Hematopoietic multipotent progenitor cell treated with erythropoietin and hydrocortisone succinate and interleukin-3 and kit ligand, for 8 days (in vitro differentiated cells): ENCODE measurements at places on chromosomes 1 and 21.

GRCh38 chr1:174242856-174243255, 83.5 kb downstream of the RABGAP1L start:
- no peak for DNase-seq

- DNase-seq, result peak; percentile 20
Observed at GRCh38 chr1:16614361-16615252, 1.2 kb upstream of the NBPF1 start.

DNA sequence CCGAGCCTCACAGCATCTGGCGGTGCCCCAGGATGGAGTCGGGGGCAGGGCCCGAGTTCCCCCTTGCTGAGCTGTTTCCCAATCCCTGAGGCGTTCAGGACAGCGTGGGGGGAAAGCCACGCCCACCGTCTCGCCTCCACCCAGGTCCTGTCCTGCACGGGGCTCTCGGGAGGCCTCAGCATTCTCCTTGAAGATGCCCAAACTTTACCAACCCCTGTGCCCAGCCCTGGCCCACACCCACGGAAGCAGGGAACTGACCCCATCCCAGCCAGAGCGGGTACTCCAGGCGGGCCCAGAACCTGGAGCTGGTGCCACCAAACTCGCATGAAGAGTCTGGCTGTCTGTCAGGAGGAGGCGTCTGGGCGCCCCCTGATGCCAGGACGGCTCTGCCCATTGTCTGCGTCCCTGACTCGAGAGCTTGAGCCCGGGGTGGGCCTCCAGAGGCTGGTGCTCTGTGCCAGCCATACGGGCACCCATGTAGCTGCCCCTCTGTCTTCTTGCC, 35.3 kb upstream of the POFUT2 start:
- DNase-seq, result no peak

GRCh38 chr21:45220071-45220481, 67.6 kb downstream of the POFUT2 start:
- no peak for DNase-seq

DNA sequence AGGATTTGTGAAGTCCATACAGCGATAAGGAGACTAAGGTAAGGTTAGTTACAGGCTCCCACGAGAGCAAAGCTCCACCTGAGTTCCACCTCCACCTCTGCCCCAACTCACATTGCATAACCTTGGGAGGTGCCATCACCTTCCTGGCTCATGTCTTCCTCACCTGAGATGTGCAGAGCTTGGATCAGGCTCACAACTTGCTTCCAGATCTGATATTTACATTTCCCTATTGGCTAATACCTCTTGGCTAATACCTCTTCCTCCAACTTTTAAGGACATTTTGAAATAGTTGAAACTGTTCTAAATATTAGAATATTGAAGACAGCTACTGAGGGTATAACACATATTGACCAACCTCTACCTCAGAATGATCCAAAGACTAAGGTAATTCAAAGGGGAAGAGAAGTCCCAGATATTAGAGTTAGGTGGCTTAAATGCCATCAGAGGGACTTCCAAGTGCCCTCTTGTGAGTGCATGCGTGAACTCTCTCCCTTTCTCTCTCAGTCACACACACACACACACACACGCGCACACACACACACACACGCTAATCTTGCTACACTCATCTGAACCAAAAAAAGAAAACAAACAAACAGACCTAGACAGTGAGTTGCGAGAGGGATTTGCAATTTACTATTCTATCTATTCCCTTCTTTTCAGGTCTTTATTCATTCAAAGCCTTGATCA, 134.3 kb downstream of the PLPP3 start:
- DNase-seq, result no peak

DNA sequence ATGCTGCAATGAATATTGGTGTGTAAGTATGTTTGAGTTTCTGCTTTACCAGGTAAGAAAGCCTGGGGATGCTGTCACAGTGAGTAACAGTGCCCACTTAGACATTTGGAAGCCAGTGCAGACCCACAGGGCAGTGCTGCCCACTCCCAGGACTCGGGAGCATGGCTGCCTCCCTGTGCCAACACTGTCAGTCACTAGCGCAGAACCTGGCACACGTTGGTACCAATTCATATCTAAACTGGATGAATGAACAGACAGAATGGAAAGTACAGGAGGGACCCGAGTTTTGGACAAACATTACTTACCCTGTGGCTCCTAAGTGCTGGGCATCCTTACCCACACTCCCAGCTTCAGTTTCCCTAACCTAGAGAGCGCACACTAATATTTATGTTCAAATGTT, 1.6 kb upstream of the EVA1C start:
- DNase-seq, result no peak

GRCh38 chr1:119806489-119806888, 4.8 kb downstream of the REG4 start:
- no peak for DNase-seq

GRCh38 chr1:210455840-210456603, 127.3 kb downstream of the HHAT start:
- DNase-seq, result no peak

- DNase-seq, result no peak
Observed at GRCh38 chr1:219553934-219554502, 58.9 kb downstream of the ZC3H11B start.

DNA sequence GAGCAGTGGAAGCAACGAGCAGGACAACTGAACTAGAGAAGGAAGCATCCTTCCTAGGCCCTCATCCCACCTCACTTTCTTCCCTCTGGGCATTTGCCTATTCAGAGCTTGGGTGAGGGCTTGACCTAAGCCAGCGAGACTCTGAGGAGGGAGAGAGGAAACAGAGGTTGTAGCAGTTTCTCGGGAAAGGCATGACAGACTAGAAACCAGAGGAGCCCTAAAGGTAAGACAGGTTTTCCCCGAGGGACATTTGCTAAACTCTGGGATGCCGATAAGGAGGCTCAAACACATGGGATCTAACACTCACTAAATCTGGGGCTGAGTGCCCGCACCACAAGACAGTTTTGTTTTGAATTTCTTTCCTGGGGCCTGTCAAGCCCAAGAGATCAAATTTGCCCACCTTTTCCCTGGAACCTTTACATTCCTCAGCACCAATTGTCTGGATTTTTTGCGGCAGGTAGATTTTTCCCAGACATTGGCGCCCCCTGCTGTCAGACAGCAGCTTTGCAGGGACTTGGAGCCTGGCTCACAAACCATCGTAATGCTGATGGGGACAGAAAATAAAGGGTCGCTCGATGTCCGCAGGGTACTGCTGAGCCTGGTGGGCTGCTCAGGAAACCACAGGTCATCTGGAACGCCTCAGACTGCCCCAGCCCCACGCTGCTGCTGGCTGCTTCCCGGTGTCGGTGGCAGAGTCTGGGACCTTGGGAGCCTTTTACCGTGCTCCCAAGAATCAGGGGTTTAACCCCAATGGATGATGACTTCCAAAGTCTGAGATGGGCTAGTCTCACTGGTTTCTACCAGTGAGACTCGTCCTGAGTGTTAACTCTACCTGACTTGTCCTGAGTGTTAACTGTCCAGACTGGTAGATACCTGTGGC, 23.4 kb upstream of the TSPAN2 start:
- peak; percentile 34 for DNase-seq
